ENCODE measurements at places on chromosomes 6 and 20.

DNA sequence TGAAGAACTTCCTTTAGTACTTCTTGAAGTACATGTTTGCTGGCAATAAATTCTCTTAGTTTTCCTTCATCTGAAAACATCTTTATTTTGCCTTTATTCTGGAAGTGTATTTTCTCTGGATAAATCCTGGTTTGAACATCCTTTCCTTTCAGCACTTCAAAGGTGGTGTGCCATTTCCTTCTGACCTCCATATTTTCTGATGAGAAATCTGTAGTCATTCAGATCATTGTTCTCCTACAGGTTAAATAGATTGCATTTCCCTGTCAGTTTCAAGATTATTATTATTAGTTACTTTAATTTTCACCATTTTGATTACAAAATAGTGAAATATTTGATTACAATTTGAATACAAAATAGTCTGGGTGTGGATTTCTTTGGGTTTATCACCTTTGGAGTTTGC, 134.5 kb downstream of the CDH26 start:
- DNase-seq = no peak

DNA sequence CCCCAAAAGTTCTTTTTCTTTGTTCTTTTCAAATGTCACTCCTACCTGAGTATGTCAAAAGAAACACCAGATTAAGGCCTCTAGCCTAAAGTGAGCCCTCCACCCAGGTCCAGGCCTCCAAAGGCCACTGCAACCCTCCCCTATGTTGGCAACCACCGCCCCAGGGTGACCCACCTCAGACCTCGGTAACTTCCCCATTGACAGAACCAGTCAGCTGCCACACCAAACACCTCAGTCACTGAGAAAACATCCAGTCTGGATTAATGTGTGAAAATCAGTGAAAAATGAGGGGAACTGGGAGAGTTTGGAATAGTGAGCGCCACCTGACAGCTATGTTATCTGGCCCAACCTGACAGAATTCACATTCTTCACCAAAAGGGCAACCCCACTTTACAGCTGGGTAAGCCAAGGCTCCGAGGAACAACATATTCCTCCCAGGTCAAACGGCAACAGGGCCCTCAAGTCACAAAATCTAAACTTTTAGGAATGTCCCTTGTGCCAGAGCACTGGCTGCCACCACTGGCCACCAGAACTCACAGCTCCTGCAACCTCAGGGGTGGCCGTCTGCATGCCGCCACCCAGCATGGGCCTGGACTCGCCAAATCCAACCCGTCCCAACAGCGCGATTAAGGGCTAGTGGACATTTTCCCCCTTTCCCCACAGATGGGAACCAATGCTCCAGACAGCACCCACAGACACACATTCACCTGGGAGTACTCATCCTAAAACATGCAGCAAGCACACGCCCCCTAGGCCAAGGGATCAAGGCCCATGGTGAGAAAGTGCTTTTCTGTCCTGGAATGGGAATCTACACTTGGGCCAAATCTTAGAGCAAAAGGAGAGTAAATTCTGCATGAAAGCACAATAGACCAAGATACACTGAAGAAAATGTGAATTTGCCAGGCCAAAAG, 4.8 kb downstream of the TAF4 start:
- DNase-seq = no peak

DNA sequence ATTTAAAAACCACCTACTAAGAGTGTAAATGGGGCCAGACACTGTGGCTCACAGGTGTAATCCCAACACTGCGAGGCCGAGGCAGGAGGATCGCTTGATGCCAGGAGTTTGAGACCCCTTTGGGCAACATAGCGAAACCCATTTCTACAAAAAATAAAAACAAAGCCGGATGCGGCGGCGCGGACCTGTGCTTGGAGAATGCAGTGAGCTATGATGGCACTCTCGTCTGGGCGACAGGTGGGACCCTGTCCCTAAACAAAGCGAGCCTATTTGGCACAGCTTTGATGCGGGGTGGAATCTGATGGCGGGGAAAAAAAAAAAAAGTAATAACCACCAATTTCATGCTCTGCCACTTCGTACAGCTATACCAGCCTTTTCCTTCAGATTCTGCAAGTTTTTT, 1.1 kb downstream of the TCP1 start:
- DNase-seq = peak; percentile 11

DNA sequence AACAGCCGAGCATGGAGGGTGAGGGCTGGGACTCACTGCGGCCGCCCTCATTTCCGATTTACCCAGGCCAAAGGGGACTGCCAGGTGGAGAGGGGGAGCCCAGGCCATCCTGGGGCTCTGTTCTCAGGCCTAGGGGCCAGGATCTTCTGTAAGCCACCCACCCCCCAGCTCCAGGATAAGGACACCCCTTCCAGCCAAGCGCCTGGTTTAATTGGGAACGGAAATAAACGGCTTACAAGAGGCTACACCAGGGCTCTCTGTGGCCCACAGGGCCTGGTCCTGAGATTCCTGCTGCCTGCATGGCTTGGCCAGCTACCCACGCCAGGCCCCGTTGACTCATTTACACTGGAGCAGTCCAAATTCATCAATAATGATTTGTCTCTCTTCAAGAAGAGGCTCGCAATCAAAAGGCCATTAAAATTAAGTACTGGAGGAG, 68.1 kb upstream of the TOP1 start:
- no peak for DNase-seq

- DNase-seq = no peak
These were observed 227.0 kb upstream of the MARCKS start for GRCh38 chr6:113629975-113630737.

DNA sequence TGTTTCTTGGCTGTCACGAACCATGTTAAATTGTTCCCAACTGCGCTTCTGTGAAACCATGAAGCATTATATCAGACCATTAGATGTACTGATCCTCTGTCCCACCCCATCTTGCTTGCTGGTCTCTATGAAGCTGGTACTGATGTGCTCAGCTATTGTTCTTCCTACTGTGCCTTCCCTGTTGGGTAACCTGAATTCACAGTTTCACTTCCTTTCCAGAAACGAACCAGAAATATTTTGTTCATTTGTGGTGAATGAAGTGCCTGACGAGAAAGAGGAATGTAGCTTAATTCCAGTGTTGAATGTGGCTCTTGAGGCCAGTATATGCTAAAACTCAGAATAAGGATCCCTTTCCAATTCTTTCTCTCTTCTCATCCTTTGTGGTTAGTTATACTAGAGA, 58.1 kb upstream of the SNAP91 start:
- DNase-seq = no peak

DNA sequence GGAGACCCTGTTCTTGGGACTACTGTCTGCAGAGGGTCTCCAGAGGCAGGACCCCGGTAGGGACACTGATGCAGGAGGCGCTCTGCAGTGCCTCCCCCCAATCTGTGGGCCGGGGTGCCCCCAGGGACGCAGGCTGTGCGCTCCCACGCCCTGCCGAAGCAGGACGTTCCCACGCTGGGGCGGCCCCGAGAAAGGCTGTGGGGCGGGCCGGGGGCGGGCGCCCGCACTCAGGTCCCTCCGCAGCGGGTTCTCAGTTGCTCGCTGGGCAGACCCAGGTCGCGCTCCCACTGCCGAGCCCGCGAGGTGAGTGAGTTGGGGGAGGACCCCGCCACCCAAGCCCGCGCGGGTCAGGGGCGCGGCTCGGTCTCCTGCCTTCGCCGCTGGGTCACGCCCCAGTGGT, at the start of gene COX4I2:
COX4I2 (plus strand) TSS at position 253 of the 400 bp plus-strand sequence. CDS start 1,106 bp downstream, outside the sequence.
- DNase-seq = no peak

DNA sequence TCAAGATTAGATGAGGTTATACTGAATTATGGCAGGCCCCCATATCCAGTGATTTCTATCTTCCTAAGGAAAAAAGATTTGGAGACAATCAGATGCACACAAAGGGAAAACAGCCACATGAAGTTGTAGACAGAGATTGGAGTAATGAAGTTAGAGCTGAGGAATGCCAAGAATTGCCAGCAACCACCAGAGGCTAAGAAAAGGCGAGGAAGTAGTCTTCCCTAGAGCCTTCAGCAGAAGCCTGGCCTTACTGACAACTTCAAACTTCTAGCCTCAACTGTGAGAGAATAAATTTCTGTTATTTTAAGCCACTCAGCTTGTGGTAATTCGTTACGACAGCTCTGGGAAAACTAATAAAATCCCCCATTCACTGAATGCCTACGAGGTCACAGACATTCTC, 473.9 kb downstream of the COL12A1 start:
- DNase-seq = no peak

GRCh38 chr6:4088704-4089103, 9.8 kb upstream of the FAM217A start:
- no peak for DNase-seq

DNA sequence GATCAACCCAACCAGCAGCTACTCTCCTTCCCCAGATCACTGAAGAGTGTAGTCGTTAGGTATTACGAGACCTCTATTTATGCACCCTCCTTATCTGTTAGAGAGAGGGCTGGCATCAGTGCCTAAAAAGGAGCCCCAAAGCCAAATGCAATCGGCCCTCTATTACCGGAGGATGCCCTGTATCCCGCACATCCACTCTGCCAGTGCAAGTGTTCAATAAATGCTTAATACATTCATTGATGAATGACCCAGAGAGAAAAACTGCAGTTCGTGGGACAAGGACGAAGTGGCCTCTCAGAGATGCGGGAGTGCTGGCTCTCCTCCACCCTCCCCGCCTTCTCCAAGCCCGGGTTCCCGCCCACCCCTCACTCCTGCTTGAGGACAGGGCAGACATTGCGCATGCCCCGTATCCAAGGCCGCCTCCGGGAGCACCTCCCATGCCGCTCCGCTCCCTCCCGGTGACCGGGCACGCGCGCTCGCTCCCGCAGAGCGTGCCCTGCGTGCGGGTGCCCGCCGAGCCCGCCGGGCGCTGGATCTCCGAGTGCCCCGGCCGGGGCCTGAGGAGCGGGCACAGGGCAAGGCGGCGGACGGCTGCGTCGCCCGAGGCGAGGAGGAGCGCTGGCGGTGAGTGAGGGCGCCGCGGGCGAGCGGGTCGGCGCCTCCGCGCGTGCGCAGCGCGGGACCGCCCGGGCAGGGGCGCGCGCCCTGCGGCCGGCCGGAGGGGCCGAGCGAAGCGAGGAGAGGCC, 27.2 kb upstream of the BTBD3 start:
- peak; percentile 12 for DNase-seq

DNA sequence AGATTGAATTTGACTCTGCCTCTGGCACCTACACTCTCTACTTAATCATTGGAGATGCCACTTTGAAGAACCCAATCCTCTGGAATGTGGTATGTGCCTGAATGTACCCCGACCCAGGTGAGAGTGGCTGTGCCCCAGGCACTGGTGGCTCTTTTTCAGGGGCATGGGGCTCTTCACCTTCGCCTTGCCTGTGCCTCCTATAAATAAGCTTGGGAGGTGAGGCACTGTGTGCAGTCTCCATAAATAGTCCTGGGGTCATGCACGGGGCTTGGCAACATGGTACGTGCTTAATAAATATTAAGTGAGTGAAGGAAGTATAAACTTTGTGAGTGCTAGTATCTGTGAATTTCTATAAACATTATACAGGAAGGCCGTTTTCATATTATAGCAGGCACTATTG, 33.0 kb downstream of the GHRH start:
- no peak for DNase-seq

GRCh38 chr20:22490287-22491193, 93.8 kb downstream of the FOXA2 start:
- DNase-seq = no peak

DNA sequence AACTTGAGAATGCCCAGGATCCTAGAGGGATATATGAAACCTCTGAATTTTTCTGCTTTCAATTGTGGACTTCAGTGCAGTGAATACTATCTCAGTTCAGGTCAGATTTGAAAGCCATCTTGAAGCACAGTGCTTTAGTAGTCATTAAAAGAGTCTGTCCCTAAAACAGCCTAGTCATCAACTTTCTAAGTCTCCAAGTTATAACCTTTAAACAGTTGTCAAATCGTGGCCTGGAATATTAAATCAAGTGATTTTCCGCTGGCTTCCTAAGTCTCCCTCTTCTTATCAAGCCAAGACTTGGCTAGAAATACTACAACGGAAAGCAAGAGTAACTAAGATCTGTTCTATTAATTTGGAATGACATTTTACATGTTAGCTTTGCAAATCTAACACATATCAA, 45.8 kb downstream of the SCML4 start:
- DNase-seq = no peak
